HTR-8/SVneo (cell line): ENCODE measurements at places on chromosomes 2 and 18.
A peak's percentile ranks its signal among the peaks of the same experiment; 100 is the strongest.

DNA sequence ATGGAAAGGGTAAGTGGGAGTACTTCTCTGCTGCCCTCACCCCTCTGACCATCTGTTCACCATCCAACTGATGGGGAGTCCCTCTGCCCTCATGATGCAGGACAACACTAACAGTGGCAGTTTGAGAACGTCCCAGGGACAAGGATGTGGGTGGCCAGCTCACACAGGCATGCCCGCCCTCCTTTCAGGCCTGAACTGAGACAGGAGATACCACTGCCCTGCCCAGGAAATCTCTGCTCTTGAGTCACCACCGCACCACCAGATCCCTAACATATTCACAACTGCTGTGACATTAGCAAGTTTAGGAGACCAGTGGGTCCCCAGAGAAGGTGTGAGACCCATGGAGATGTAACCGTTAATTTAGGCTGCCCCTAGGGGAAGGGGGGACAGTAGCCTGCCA, 66.2 kb downstream of the TRAPPC8 start:
- no peak for DNase-seq

DNA sequence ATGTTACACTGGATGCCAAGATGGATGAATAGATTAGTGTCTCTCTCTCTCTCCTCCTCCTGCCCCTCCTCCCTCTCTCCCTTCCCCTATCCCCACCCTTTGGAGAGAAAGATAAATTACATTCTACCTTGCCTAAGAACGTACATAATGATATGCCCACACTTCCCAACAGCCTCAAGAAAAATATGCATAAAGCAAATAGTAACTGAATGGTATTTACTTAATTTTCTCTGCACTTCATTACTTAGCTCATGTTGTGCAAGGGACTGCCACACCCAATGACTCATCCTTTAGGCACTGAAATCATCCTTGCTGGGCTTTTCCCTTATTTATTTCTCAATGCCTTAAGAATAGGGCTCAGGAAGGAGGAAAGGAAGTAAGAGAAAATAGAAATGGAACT, 137.3 kb upstream of the PID1 start:
- peak; percentile 77 for DNase-seq

GRCh38 chr2:133532919-133533318, 35.3 kb downstream of the NCKAP5 start:
- no peak for DNase-seq

DNA sequence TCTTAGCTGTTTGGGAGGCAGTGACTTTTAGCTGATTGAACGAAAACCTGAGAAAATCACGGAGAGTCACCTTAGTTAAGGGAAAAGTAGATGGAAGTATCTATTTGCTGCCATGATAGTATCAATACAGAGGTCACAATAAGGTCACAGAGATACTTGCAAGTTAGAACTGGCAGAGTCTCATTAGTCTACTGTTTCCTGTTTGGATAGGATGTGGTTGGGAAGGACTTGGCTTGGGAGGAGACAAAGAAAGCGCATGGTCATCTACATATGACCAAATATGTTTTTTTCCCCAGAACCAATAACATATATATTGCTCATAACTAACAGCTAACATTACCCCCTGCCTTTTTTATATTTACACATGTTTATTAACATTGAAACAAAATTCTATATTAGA, 78.4 kb upstream of the AQP4 start:
- DNase-seq = no peak

DNA sequence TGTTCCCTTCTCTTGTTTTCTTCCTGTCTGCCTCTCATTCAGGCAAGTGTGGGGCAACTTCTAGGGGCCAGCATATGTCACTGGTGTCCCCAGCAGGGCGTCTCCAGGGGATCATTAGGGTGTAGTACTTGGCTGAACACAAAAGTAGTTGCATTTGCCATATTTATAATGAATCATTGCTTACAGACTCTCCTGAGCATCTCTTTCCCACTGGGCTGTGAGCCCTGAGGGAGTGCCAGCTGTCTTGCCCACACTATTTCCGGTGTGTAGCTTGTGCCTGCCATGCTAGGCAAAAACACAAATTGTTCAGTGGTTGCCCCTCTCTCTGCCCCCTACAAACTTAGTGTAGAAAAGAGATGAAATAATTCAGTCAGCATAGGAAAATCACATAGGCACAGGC, 40.8 kb upstream of the SCLY start:
- no peak for DNase-seq

- DNase-seq = peak; percentile 66
These were observed 215.9 kb downstream of the IRS1 start for GRCh38 chr2:226583715-226584114.
